ENCODE measurements at places on chromosomes 1 and 21. TPM values are rescaled to one million over a fixed set of nuclear protein-coding genes. Genes with fewer than 3 reads are reported as not detected.

The SLC22A15 gene
- 14.7 TPM for total RNA-seq

The EDARADD gene
- 2.3 TPM for total RNA-seq

The RNU1-1 gene
- total RNA-seq, result under 0.01 TPM

The KAZN gene
- 5.4 TPM for total RNA-seq

GRCh38 chr1:20057886-20058420 is 12.0 kb upstream of the PLA2G5 start:
- DNase-seq, result no peak
- H3K36me3 ChIP-seq, result no peaks in the 10 kb centered on the region
- peaks cover 33% of the 10 kb centered on the region for H3K4me1 ChIP-seq
- no peaks in the 10 kb centered on the region for H3K27me3 ChIP-seq
- peak overlapping the region; percentile 4 for H3K4me3 ChIP-seq
- no peak overlapping the region for H3K27ac ChIP-seq

DNA sequence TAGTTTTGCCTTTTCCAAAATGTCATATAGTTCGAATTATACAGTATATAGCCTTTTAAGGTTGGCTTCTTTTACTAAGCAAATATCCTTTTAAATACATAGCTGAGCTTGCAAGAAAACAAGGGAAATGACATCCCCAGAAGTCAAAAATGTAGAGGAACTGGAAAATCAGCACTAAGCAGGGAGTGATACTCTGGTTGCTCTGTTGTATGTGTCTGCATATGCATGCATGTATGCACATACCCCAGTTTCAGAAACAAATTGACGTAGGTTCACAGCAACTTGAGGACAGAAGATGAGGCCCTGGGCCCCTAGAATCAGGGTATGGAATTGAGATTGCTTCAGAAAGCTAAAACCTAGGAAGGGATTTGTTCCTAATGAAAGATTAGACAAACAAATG is 75.1 kb upstream of the GNG4 start:
- no peak overlapping the region for H3K27ac ChIP-seq
- peaks cover 17% of the 10 kb centered on the region for H3K36me3 ChIP-seq

DNA sequence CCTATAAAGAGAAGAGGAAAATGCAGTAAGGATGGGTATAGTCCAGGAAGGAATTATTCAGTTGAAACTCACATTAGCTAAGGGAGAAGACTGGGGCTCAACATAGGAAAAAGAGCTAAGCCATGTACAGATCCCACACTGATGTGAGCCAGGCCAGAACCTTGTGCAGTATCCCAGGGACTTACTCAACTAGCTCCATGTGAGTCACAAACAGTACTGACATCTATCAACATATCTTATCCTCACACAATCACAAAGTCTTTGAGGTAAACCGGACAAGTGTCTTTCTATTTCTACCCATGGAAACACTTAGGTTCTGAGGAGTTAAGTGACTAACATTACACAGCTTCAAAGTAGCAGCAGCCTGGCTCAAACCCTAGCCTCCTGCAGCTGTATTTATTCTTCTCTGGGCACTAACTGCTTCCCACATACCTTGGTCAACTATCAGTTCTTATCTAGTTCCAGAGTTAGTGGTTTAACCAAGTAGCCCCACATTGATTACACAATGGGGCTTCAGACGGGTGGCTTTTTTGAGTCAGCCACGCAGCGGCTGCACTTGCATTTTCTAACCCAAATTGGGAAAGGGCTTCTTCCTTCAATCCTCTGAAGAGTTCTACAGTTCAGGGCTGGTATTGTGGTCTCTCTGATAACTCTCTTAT is 9.5 kb downstream of the CD5L start:
- no peaks in the 10 kb centered on the region for H3K4me1 ChIP-seq
- no peak for DNase-seq
- H3K4me3 ChIP-seq, result no peak overlapping the region
- H3K36me3 ChIP-seq, result no peaks in the 10 kb centered on the region

DNA sequence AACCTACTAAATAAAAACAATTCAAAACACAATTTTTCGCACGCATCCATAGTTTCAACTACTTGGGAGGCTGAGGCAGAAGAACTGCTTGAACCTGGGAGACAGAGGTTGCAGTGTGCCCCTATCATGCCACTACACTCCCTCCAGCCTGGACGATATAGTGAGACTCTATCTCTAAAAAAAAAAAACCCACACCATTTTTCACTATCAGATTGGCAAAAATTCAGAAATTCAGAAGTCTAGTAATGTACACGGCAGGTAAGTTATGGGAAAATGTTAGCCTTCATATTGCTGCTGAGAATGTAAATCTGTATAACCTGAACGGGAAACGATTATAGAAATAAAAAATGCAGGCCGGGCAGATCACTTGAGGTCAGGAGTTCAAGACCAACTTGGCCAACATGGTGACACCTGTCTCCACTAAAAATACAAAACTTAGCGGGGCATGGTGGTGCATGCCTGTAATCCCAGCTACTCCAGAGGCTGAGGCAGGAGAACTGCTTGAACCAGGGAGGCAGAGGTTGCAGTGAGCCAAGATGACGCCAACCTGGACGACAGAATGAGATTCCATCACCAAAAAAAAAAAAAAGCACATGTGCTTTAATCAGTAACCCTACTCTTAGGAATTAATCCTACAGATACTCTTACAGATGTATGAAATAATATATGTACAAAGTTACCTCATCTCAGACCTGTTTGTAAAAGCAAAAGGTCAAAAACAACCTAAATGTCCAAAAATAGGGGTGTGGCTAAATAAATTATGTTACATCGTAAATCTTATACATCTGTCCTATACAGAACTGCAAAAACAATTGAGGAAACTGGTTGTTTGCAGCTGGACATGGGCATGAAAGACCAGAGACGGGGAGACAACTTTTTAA is 37.9 kb downstream of the ARID4B start:
- no peak overlapping the region for H3K4me3 ChIP-seq
- H3K27me3 ChIP-seq, result no peaks in the 10 kb centered on the region
- H3K27ac ChIP-seq, result no peak overlapping the region
- peaks cover 9% of the 10 kb centered on the region for H3K4me1 ChIP-seq
- H3K36me3 ChIP-seq, result no peaks in the 10 kb centered on the region

DNA sequence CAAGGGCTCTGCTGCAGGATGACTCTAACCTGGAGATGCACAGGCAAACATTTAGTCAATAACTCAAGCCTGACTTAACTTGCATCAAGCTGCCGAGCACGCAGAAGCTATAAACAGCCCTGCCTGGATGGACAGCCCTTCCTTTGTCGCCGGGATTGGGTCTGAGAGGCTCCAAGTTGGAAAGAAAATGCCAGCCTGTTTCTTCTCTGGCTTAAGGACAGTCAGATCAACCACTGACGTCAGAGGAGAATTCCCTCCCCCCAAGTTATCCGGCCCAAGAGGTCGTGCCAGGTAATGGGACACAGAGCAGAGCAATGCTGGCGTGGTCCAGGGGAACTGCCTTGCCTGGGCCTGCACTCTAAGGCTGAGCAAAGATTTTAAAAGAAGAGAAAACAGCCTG is 27.1 kb upstream of the LRRC38 start:
- no peaks in the 10 kb centered on the region for H3K27me3 ChIP-seq
- no peak overlapping the region for H3K4me3 ChIP-seq
- no peaks in the 10 kb centered on the region for H3K4me1 ChIP-seq
- H3K36me3 ChIP-seq, result no peaks in the 10 kb centered on the region

DNA sequence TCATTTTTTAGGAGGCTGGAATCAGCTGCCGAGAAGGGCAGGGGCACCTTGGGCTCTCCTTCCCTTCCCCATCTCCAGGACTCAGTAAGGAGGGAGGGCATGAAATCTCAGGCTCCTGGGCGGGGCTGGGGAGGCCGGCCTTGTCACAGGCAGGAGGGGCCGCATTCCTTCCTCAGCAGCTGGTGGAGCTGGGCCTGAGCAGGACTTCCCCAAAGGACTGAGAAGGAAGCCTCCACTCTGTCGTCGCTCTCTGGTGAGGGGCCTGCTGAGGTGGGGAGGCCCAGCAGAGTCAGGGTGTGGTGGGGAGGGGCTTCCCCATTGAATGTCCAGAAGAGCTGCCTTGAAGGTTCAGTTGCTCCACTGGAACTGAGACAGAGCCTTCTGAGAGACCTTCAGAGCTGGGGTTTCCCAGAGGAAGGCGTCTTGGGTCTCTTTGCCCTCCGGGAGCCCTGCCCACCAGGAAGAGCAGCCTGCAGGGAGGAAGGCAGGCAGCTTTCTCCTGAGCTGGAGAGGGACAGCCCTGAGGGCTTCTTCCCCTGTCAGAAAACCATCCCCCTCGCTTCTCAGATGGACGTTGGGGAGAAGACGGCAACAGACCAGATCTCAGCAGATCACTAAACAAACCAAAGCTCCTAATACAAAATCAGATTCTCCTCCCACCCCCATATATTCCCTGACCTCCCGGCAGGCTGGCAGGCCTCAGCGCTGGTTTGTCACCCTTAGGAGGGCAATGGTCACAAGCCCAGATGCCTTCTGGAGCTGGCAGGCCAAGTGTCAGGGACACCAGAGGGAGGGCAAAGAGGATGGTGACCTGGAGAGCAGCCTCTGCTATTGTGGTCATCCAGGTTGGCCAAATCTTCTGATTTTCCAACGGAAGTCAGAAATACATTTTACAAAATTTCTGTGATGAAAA is 10.7 kb downstream of the KCNA10 start:
- DNase-seq, result peak; percentile 52
- H3K36me3 ChIP-seq, result no peaks in the 10 kb centered on the region
- H3K4me3 ChIP-seq, result no peak overlapping the region
- no peaks in the 10 kb centered on the region for H3K4me1 ChIP-seq
- no peak overlapping the region for H3K27ac ChIP-seq

DNA sequence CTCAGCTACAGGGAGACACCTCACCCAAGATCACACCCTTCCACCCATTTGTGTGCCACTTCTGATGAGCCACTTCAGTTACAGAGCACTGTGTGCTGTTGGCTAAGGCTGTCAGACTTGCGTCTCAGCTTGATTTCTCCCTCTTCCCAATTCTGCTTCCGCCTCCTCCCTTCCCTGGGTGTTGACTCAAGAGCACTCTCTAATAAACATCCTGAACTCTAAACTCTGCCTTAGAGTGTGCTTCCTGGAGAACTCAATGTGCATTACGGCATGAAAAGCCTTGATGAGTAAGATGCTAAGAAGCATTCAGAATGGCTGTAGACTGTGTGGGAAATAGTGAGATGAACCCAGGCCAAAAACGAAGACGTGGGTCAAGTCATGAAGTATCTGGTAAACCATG is 54.9 kb upstream of the S1PR1 start:
- no peaks in the 10 kb centered on the region for H3K36me3 ChIP-seq
- H3K27ac ChIP-seq, result no peak overlapping the region
- no peaks in the 10 kb centered on the region for H3K27me3 ChIP-seq
- no peak overlapping the region for H3K4me3 ChIP-seq
- H3K4me1 ChIP-seq, result peaks cover 18% of the 10 kb centered on the region
- DNase-seq, result no peak

DNA sequence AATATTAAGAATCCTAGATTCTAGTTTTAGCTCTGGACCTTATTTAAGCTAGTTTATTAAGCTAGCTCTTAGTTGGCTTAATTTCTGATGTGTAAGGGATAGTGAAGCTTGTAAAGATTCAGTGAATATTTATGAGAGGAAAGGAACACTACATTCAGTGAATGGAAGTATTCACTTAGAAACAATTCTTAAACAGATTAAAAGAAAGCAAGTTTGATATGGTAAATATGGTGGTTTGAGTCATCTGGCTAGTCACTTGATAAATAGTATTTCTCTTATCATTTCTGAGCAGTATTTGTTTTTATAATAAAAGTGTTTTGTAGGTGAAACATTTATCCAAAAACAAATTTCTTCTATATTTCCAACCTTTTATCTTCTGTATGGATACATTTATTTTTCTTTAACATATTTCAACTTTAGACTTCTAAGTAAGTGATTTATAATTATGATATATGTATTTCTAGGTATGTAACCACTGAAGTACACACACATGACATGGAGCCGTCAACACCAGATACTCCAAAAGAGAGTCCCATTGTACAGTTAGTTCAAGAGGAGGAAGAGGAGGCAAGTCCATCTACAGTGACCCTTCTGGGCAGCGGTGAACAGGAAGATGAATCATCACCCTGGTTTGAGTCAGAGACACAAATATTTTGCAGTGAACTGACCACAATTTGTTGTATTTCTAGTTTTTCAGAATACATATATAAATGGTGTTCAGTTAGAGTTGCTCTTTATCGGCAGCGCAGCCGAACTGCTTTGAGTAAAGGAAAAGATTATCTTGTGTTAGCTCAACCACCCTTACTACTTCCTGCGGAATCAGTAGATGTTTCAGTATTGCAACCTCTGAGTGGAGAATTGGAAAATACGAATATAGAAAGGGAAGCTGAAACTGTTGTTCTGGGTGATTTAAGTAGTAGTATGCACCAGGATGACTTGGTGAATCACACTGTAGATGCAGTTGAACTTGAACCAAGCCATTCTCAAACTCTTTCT is 55.6 kb downstream of the SUCO start:
- H3K27ac ChIP-seq, result peak overlapping the region; percentile 70
- H3K4me3 ChIP-seq, result peak overlapping the region; percentile 32
- H3K27me3 ChIP-seq, result no peaks in the 10 kb centered on the region
- DNase-seq, result peak; percentile 90

DNA sequence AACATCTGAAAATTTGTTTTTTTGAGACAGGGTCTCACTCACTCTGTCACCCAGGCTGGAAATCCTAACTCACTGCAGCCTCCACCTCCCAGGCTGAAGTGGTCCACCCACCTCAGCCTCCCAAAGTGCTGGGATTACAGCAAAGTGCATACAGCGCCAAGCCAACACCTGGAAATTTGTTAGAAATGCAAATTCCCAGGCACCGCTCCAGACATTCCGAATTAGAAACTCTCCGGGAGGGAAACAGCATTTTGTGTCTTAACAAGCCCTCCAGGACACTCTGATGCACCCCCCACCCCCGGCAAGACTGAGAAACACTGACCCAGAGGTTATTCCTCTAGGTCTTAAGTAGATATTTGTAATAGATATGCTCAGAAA is 49.1 kb downstream of the ARID4B start:
- H3K27ac ChIP-seq, result no peak overlapping the region
- DNase-seq, result no peak
- peaks cover 6% of the 10 kb centered on the region for H3K4me1 ChIP-seq
- H3K4me3 ChIP-seq, result no peak overlapping the region
- no peaks in the 10 kb centered on the region for H3K36me3 ChIP-seq
- H3K27me3 ChIP-seq, result no peaks in the 10 kb centered on the region
